Fibroblast of skin of left biceps (primary cell): ENCODE measurements at places on chromosomes 12 and 14.

- DNase-seq, result no peak
Measured at GRCh38 chr12:3311027-3311402, 180.0 kb upstream of the PRMT8 start.

DNA sequence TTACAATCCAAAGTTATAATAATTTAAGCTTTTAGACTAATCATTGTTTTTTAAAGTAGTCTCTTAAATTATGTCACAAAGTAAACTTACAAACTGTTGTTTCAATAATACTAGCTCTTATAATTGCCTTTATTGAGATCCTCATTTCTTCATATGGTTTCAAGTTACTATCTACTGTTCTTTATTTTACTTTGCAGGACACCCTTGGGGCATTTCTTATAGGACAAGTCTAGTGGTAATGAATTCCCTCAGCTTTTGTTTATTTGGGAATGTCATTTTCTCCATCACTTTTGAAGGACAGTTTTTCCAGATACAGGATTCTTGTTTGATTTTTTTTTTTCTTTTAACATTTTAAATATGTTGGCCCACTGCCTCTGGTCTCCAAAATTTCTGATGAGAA lies 8.1 kb upstream of the ZFP36L1 start:
- DNase-seq, result no peak

GRCh38 chr12:25578411-25579143 lies 25.5 kb upstream of the LMNTD1 start:
- DNase-seq, result no peak

- DNase-seq, result no peak
Measured at GRCh38 chr14:81946834-81947798, 413.5 kb upstream of the SEL1L start.

GRCh38 chr12:112303004-112303403 lies 79.2 kb downstream of the HECTD4 start:
- peak; percentile 12 for DNase-seq
